Right forelimb (tissue), 1 donor: ENCODE measurements at places on chromosomes 11 and 22.

DNA sequence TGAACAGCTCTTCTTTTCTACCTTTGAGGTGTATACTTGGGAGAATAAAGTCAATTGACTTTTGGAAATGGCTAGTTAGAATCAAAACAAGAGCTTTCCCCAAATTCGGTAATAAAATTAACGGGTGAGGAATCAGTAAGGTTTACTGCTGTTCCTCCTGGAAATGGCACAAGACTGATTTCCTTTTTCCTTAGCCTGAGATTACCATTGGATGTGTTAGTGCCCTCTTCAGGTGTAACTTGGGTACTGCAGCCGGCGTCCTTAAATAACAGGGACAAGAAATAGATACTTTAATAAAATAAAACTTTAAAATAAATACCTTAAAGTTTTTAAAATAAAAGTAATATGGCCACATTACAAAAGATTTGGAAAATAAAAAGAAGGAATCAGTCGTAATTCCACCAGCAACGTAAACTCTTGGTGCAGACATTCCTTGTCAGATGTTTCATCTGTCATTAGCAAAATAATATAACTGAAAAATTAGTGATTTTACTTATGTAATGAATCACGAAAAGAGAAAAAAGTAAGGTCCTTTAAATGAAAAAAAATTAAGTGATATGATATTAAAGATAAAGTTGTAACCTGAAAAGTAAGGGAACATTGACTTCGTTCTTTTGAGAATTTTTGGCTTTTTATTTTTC is 29.7 kb downstream of the ZFTA start:
- peak; percentile 69 for DNase-seq

GRCh38 chr11:27882066-27882697 is 181.9 kb upstream of the BDNF start:
- DNase-seq = no peak

DNA sequence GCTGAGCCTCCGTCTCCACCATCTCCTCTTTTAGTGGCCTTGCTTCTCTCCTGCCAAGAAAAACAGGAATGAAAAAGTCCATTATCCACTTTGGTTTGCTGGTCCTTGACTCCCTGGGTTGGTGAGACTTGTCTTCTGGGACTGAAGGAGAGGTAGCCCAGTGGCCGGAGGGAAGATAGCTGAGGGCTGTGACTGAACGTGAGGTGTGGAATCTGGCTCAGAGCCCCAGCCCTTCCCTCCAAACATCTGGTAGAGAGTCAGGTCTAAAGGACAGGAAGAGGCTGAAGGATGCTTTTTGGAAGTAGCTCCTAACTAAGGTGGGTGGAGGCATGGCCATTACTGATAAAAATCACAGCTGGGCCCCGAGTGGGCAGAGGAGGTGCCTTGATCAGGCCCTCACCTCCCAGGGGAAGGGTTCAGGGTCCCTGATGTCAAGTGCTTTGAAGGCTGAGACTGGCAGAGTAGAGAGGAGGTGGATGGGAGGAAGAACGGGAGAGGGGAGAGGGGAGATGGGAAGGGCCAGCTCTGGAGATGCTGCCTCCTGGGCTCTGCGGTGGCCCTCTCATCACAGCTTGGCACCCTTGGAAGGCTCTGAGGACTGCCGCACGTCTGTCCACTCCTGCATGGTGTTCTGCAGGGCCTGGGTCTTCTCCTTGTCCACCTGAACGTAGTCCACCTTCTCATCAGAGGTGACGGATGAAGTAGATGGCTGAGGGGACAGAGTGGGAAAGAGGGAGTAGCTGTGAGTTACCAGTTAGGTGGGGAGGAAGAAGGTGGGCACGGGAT is 30.2 kb downstream of the USP35 start:
- peak; percentile 32 for DNase-seq

- no peak for DNase-seq
Observed at GRCh38 chr11:74543991-74544390, 48.4 kb upstream of the POLD3 start.

DNA sequence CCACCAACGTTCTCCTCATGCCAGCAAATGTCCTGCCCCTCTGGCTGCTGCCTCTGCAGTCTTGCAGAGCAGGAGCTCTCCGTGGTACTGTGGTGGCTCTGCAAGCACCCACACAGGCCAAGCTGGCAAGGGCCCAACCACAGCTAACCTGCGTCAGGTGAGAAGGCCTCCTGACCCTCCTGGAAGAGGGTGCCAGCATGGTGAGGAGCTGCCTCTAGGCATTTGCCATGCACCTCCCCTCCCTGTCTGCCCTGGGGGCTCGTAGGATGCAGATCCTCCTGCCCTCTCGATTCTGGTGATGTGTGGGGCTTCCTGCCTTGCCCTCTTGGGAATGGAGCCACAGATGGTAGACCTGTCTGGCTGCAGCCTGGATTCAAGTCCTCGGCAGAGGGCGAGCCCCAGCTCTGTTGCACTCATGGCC is 1408.8 kb downstream of the TBC1D22A start:
- no peak for DNase-seq

GRCh38 chr11:75371949-75372876 is 20.8 kb upstream of the ARRB1 start:
- DNase-seq = no peak

- DNase-seq = no peak
Observed at GRCh38 chr22:23787600-23787896, 782 bp downstream of the SMARCB1 start.

DNA sequence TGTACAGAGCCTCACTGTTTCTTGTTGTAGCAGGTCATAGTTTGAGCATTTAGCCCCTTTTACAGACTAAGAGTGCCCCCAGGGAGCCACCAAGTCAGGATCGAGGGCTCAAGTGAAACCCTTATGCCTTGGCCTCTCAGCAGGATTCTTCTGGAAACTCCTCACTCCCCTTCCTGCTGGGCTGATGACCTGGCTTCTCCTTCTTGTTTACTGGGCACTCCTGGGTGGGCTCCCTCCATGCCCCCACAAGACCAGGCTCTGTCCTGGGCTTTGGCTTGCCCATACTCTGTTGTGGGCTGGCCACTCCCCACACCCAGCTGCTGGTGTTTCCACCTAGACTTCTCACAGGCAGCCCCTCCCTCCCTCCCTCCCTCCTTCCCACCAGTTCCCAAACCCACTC is 69.6 kb downstream of the MED15 start:
- no peak for DNase-seq

- no peak for DNase-seq
Observed at GRCh38 chr11:86797133-86797532, 3.2 kb upstream of the PRSS23 start.

- DNase-seq = no peak
Observed at GRCh38 chr11:129785383-129786111, 30.1 kb upstream of the TMEM45B start.

DNA sequence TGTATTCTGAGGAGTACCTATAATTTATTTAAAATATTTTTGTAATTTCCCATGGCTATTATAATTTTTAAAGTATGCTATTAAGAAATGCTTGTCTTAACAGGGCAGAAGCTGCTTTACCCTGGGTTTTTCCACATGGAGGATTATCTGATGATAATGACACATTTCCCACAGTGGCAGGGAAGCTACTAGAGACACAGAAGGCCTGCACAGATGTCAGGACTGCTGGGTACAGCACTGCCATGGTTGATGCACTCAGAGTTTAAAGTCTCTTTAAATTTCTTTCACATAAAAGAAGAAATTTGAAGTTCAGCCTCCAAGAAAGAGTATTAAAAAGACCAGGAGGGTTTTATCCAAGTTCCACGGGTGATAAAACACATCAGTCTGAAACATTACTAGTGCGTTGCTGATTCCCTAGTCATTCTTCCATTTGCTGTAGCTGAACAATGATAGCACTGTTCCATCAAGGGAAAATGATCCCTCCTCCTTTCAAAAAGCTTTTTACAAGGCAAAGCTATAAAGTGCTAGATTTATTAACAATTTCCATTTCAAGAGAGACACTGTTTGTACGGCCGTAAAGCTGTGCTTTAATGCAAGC is 363.0 kb downstream of the CNTN5 start:
- no peak for DNase-seq

- no peak for DNase-seq
Observed at GRCh38 chr11:33214187-33214586, 43.0 kb upstream of the HIPK3 start.

GRCh38 chr22:17911312-17911705 is 113.1 kb downstream of the MICAL3 start:
- no peak for DNase-seq

DNA sequence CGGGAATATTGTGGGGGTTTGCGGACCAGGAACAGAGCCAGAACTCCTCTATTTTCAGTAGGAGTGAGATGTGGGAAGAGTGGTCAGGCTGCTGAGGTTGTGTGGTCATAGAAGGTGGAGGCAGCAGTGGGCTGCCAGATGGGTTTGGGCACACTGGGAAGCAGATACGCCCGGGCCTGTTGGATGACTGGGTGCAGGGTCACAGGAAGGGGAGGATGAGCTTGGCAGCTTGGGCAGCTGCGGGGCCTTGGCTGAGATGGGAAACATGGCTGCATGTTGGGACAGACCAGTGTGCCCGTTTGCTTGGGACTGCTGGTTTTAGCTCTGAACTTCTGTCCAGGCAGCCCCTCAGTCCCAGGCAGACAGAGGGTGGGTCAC is 11.4 kb downstream of the SHANK3 start:
- DNase-seq = no peak

- no peak for DNase-seq
Observed at GRCh38 chr22:30214703-30215407, 31.7 kb downstream of the LIF start.

GRCh38 chr22:36901411-36902142 is 11.9 kb upstream of the CSF2RB start:
- DNase-seq = no peak

- DNase-seq = no peak
Observed at GRCh38 chr22:41274856-41275255, 11.1 kb downstream of the RANGAP1 start.

DNA sequence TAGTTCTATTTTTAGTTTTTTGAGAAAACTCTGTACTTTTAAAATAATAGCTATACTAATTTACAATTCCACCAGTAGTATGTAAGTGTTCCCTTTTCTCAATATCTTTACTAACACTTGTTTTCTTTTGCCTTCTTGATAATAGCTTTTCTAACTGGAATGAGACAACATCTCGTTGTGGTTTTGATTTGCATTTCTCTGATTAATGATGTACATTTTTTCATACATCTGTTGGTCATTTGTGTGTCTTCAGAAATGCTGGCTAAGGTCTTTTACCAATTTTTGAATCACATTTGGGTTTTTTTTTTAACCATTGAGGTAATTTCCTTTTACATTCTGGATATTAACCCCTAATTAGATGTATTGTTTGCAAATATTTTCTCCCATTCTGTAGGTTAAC is 258.9 kb downstream of the DYNC2H1 start:
- no peak for DNase-seq

GRCh38 chr22:49726022-49726681 is 101.5 kb downstream of the BRD1 start:
- DNase-seq = no peak

- DNase-seq = peak; percentile 78
Observed at GRCh38 chr11:12411806-12412727, 34.7 kb downstream of the PARVA start.

DNA sequence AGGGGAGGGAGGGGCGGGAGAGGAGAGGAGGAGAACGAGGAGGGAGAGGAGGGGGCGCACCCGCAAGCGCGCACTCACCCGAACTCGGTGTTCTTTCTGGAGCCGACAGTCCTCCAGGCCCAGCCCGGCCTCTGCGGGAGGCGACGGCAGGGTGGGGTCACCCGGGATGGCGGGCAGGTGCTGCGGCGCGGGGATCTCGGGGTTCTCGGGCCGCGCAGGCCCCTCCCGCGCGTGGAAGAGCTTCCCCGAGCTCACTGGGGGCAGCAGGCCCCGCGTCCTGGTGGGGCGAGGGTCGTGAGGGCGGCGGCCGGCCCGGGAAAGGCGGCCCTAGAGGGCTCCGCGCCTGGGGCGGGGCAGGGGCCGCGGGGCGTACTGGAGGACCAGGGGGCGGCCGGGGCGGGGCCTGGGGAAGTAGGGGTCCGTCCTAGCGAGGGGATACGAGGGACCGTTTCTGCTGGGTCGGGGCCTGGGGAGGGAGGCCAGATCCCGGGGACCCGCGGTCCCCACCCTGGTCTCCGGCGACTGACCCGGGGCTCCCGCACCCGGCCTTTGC is 5.2 kb downstream of the LMNTD2 start:
- no peak for DNase-seq

- no peak for DNase-seq
Observed at GRCh38 chr22:39468487-39469325, 11.9 kb downstream of the MGAT3 start.

GRCh38 chr11:132409573-132410355 is 1039.3 kb downstream of the NTM start:
- no peak for DNase-seq

DNA sequence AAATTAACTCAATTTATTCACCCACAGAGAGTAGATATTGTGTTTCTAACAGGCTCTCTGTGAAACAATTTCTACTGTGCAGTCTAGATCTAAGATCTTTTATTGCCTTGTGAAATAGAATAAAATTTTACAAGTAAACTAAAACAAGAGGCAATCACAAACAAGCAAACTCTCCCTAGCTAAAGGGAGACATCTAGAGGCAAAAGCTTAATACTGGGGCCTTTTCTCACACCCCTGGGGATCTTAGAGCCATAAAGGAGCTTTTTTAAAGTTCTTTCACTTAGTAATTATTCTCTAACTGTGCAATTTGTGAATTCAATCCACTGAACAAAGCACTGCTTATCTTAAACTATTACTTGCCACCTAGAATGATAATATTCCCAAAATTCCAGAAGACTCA is 19.7 kb downstream of the ALG9 start:
- no peak for DNase-seq

DNA sequence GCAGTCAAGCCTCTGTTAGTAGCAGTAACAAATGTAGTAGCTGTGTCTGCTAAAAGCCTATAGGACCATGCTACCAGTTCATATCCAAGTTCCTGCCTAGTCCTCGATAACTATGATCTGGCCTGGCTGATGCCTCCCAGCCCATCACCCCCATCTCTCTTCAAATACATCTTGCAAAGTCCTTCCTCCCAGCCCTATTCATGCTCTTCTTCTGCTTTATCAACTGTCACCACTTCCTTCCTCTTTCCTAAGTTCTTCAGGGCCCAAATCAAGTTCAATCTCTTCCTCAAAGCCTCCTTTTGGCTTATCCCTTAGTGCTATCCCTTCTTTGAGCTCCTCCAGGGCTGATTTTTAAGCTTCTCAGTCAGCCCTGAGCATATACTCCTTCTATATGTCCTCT is 150.9 kb upstream of the THY1 start:
- no peak for DNase-seq

DNA sequence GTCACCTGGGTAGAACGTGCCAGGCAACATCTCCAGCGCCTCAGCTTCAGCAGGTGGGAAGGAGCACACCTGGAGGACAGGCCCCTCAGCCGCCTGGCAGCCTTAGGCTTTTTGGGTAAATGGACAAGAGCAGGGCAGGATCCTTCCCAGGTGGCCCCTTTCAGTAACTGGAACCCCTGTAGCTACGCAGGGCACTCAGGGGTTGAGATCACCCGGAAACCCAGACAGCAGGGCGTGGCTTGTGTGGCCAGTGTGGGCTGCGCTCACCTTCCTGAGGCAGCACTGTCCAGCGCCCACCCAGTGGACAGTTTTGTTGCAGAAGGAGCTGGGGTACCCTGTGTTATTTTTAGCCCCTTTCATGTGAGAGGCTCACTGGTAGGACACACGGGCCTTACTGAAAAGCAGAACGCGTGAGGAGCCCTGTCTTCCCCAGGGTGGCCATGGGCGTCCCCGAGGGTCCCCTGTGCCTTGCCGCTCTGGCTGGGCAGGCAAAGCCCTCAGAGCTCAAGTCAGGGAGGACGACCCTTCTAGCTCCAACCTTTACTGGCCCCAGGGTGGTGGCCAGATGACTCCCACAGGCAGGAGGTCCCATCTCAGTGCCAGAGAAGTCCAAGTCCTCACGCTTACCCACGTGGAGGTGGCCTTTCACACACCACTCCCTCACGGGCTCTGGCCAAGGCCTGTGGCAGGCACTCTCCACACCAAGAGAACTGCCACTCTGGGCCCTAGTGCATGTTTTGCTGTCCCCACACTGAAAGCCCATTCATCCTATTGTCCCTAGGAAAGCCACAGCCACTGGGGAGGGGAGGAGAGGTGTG is 75.8 kb downstream of the CTTN start:
- no peak for DNase-seq
